WERI-Rb-1 (cell line): ENCODE measurements at places on chromosomes 5 and 9.

DNA sequence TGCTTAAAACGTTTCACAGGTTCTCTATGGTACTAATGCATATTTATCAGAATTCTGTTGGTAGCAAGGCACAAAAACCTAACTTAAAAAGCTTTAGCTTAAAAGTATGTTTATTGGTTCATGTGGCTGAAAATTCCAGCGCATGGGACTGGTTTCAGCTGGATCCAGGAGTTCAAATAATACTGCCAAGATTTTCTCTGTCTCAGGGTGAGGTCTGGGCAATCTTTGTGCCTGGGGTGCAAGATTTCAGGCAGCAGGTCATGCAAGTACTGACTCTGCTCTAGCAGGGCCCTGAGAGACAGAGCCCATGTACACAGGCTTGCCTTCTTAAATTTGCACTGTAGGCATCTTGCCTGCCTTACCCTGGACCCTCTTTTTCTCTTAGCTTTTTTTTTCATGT is 134.2 kb upstream of the GAS1 start:
- DNase-seq: no peak

GRCh38 chr9:116378873-116379272 is 225.3 kb downstream of the PAPPA start:
- DNase-seq: no peak

DNA sequence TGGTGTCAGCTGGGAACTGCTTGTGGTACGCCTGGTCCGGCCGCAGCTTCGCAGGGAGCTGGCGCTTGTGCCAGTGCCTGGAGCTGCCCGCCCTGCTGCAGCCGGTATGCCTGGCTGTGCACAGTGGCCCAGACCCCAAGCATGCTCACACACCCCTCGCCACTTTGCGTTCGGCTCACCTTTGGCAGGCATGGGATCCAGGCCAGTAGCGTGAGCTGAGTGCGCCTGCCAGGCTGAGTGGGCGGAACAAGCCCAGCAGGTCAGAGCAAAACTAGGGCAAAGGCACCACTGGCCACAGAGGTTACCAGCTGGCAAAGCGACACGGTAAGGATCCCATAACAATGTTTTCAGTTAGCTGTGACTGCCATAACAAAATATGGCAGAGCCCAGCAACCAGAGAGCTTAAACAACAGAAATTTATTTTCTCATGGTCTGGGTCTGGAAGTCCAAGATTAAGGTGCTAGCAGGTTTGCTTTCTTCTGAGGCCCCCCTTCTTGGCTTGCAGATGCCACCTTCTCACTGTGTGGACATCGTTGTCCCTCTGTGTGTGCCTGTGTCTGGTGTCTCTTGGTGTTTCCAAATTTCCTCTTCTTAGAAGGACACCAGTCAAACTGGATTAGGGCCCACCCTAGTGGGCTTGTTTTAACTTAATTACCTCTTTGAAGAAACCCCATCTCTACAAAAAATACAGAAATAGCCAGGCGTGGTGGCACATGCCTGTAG is 61.6 kb downstream of the PSAT1 start:
- DNase-seq: no peak

DNA sequence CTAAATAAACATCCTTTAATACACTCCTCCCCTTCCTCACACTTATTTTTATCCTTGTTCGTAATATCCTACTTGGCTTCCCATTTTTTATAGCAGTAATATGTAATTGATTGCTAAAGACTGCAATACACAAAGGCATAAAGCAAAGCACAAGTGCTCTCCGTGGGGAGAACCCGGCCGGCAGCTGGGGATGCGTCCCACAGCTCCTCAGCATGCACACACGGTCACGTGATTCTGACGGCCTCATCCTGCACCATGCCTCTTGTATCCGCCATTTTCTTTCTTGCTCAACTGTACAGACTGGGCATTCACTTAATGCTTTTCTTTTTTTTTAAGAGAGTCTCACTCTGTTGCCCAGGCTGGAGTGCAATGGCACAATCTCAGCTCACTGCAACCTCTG is 2.8 kb downstream of the BRD3OS start:
- DNase-seq: no peak

GRCh38 chr9:136582977-136583735 is 37.3 kb upstream of the NOTCH1 start:
- no peak for DNase-seq

DNA sequence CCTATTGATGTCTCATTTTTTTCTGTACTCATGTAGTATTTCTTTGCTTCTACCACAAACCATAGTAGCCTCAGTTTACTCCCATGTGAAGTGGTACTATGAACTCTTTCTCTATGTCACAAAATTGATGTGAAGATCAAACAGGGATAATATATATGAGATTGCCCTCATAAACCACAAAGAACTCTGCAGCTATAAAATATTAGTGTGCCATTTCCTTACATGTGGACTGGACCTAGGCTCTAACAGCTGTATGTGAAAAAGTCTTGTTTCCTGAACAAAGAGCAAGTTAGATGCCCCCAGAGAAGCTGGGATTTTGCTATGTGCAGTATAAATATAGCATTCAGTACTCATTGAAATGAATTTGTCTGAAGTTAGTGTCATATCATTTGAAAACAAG is 412.6 kb upstream of the ADAMTSL1 start:
- DNase-seq: no peak

- no peak for DNase-seq
These were observed 45.0 kb downstream of the NEURL1B start for GRCh38 chr5:172686111-172686510.

GRCh38 chr9:137320555-137321384 is 18.7 kb upstream of the NRARP start:
- no peak for DNase-seq

- no peak for DNase-seq
These were observed 7.7 kb downstream of the PLGRKT start for GRCh38 chr9:5429873-5430564.

DNA sequence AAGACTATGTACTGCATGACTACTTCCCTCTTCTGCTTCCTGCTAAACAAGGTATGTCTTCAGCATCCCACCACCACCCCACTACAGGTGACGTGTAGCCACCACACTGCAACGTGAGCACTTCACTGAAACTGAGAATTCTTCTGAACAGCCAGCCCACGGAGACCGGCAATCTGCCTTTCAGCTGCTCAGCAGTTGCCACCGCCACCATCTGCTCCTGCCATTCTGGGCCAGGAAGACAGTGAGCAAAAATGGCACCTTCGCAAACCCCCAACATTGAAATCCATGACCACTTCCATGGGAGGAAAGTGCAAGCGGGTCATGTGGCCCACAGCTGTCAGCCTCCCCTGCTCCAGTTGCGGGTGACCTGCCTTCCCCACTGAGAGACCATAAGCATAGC is 443.4 kb upstream of the ST8SIA4 start:
- no peak for DNase-seq

GRCh38 chr5:144433893-144434292 is 263.2 kb downstream of the KCTD16 start:
- DNase-seq: peak; percentile 69

GRCh38 chr9:122477346-122477745 is 380 bp downstream of the OR1J1 start:
- DNase-seq: no peak

DNA sequence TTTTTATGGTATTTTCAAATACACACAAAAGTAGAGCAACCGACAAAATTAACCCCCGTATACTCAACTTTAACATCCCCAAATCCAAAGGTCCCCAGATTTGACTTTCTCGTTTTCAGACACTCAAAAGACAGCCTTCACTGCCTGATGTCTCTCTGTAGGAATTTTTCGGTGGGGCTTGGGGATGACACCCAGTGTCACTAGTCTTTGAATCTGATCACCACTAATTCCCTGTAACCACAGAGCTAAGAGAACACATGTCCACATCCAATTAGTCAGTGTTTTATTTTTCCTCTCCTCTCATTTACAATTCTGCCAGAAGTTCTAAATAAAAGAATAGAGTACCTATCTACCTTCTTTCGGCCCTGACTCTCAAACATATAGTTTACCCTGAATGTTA is 324.6 kb downstream of the ARL15 start:
- DNase-seq: no peak

- no peak for DNase-seq
These were observed 135.5 kb upstream of the CPEB4 start for GRCh38 chr5:173752653-173753052.

DNA sequence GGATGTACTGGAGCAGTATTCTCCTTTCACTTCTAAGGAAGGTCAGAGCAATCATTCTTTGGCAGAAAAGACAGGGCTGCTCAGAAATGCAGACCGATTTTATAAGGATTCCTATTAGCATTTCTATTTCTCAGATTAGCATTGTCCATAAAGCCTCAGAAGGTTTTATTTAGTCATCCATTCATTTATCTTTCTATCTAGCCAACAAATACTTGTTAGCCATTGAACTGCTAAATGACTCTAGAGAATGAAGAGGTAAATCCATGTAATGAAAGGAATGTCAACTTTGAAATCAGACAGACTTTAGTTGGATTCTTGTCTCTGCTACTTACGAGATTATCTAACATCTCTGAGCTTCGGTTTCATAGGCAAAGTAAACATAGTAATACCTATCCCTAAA is 165.2 kb downstream of the SLC25A46 start:
- DNase-seq: no peak

GRCh38 chr5:146082798-146083197 is 22.6 kb downstream of the PLAC8L1 start:
- no peak for DNase-seq

DNA sequence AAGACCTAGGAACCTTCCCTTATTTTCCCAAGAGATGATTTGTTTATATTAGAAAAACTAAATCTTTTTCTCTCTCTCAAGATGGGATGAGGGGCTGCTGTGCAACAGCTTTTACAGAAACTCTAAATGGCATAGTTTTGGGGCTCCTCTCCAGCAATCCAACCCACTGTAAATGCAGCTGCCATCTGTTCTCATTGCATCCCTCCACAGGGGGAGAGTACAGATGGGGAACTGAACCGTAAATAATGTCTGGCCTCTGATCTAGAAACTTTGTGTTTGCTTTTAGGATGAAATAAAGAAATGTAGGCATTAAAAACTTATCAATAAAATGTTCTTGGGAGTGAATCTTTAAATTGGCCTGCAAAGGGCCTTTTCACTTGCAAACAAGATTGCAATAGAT is 291.4 kb downstream of the MCTP1 start:
- DNase-seq: no peak

DNA sequence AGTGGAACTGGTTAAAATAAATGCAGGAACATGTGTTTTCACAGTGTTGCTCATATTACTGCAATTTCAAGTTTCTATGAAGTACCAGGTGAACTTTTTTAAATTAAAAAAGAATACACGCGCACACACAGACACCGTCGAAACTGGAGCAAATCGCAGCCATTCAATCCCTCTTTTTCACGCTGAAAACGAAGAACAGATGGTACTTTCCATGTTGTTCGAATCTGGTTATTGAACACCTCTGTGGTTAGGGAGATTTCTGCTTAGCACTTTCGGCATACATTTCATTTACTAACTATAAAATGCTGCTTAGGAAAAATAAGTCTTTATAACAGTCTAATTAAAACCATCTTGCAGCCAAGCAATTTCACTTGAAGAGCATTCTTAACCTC is 6.8 kb downstream of the ZNF608 start:
- DNase-seq: no peak

DNA sequence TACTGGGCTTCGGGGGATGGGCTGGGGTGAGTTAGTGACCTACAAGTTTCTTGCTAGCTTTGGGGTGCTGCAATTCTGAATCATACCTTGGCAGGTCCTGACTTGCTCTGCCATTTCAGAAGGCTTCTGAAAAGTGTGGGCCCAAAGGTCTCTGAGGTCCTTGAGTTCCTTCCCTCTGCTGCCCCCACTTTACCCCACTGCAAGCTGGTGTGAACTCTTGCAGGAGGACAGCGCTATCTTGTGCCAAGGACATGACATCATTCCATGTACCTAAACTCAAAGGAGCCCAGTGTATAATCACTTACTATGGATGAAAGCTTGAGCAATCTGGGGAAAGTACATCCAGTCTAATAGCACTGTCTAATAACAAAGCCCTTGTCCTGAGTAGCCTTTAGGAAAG is 157.4 kb downstream of the RMI1 start:
- peak; percentile 17 for DNase-seq

DNA sequence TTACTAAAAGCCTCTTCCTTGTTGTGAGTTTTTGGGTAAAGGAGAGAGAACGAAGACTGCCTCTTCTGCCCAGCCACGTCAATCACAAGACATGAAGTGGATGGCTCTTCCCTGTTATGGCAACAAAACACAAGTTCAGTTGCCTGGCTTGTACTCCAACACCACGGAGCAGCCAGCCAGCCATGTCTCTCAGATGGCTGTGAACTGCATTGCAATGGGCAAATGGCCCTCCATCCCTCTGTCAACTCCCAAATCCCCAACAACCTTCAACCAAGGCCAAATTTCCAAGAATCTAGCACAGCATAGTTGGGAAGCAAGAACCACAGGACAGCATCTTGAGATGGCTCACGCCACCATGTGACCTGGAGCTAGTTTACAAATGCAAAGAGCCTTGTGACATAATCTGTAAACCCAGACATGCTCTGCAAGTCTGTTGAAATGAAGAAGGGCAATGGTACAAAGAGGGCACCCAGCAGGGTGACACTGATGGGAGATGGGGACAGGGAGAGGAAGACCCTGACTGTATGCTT is 53.9 kb downstream of the ZNF366 start:
- DNase-seq: no peak

DNA sequence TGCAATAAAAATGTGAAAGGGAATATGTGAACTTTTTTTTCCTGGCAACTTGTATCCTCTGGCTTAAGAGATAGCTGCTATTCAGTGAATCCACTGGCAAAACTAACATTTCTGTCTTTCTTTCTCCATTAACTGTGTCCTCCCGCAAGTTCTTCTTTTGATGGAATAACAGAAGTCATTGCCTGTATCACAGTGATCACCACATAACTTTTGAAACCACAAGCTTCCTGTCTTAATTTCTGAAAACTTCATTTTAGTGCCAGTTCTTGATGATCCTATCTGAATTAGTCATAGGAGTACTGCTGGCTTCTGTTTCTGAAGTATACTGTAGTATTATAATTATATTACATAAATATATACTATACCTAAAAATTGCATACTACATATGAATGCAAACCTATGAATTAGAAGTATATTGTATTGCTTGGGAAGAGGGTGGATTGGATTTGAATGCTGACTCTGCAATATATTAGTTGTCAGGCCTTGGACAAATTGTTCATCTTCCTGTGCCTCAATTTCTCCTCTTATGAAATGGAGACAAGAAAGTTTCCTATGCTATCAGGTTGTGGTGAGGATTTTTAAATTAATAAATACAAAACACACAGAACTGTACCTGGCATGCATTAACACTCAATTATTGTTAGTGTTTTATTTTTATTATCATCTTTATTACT is 441.6 kb downstream of the CETN3 start:
- DNase-seq: no peak

DNA sequence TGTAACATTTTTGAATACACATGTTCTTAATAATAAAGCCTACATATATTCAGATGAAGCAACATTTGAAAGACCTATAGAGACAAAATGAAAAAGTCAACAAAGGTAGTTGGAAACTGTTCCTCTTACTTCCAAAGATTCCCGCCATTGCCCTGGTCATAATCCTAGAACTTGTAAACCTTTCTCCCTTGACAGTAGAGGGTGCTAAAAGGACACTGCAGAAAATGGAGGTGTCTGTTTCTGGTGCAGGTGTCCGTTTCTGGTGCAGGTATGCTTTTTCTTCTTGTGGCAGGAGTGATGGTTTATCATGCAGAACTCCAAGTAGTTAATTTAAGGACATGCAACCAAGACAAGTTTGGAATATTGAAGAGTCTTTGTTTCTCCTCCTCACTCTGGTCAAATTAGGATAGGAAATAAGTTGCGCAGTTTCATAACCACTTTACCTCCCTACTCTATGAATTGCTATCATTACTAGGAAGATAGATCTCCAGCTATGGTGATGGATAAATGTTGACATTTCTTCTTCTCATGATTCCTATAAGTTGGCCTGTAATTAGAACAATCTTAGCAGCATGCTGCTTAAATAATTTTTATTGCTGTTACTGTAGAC is 56.0 kb upstream of the FAM174A start:
- DNase-seq: no peak
